ENCODE measurements at places on chromosomes 3 and 15.

DNA sequence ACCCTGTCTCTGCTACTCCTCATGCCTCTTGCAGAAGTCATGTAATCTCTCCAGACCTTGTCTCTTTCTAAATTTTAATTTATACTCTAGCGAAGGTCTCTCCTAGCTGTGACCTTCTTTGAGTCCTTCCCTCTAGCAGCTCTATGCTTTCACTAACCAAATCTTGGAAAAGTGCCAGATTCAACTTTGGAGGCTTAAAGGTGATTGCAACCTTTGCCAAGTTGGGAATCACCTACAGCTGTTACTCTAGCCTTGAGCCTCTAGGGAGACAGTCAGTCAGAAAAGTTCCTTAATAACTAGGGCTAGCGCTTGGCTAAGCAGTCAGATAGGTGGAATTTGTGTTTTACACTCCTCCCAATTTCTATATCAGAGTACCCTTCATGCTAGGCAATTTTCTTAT, 46.1 kb upstream of the ABI3BP start:
- DNase-seq: no peak

DNA sequence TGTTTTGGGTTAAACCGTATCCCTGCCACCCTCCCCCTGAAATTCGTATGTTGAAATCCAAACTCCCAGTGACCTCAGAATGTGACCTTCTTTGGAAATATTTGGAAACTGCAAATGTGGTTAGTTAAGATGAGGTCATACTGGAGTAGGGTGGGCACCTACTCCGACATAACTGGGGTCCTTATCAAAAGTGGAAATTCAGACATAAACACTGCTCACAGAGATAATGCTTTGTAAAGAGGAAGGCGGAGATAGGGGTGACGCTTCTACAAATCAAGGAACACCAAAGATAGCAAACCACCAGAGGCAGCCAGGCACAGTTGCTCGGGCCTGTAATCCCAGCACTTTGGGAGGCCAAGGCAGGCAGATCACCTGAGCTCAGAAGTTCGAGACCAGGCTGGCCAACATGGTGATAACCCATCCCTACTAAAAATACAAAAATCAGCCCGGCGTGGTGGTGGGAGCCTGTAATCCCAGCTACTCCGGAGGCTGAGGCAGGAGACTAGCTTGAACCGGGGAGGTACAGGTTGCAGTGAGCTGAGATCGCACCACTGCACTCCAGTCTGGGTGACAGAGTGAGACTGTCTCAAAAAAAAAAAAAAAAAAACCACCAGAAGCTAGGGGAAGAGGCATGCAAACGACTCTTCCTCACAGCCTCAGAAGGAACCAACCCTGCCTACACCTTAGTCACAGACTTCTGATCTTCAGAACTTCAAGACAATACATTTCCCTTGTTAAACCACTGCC, 51.1 kb upstream of the CHD2 start:
- DNase-seq: no peak

GRCh38 chr3:9113040-9113439, 136.4 kb downstream of the SRGAP3 start:
- DNase-seq: no peak

- no peak for DNase-seq
These were observed 398.8 kb upstream of the ATP10A start for GRCh38 chr15:26261966-26262365.

- DNase-seq: peak; percentile 30
These were observed 26.3 kb downstream of the PXYLP1 start for GRCh38 chr3:141257961-141258360.

DNA sequence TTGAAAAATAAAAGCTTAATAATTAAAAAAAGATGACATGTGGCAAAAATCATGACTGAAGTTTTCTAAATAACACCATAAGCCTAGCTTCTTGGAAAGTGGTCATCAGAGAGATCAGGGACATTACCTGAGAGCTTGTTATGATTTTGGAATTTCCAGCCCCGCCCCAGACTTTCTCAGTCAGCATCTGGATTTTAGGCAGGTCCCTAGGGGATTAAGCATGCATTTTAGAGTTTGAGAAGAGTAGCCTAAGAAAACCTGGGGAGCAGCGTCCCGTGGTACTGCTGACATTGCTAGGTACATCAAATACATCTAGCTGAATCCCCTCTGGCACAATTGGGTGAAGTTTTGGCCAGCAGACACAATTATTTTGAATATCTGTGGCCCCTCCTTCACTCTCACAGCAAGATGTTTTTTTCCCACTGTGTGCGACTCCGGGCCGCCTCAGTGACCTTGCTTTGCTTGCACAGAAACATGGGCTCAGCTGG, 58.7 kb upstream of the MEF2A start:
- no peak for DNase-seq

DNA sequence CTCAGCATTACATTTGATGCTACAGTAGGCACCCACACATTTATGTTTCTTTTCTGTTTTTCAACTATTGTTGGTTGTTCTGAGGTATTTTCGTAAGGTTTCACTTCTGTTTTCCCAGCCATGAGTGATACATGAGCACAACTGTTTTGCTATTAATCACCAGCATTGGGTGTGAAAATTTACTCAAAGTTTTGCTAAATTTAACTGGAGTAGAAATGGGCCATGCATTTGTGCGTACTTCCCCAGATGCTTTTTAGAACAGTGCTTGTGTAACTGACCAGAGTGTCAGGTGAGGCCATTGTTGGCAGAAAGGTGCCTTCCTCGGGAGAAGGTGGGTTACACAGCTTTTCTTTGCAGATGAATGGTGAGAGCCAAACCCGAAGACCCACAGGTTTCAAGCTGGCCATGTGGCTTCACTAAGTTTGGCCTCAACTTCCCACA, 70.4 kb downstream of the ST6GAL1 start:
- DNase-seq: no peak

- no peak for DNase-seq
These were observed 575.8 kb upstream of the TBL1XR1 start for GRCh38 chr3:177772908-177773557.

- no peak for DNase-seq
These were observed 3.4 kb upstream of the CLN6 start for GRCh38 chr15:68232937-68233336.

- DNase-seq: no peak
These were observed 7.7 kb downstream of the ITIH1 start for GRCh38 chr3:52784931-52785590.

DNA sequence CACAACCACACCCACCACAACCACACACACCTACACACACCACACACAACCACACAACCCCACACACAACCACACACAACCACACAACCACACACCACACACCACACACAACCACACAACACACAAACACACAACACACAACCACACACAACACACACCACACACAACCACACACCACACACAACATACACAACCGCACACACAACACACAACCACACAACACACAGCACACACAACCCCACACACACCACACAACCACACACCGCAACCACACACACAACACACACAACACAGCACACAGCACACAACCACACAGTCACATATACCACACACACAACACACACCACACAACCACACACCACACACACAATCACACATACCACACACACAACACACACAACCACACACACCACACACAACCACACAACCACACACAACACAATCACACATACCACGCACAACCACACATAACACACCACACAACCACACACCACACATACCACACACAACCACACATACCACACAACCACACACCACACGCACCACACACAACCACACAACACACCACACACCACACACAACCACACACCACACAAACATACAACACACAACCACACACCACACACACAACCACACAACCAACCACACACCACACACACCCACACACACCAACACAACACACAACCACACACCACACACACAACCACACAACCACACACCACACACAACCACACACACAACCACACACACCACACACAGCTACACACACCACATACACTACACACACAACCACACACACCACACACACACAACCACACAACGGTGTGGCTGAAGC, 23.7 kb downstream of the CPN2 start:
- no peak for DNase-seq

- DNase-seq: peak; percentile 34
These were observed 40.4 kb downstream of the WHAMM start for GRCh38 chr15:82849556-82850512.

DNA sequence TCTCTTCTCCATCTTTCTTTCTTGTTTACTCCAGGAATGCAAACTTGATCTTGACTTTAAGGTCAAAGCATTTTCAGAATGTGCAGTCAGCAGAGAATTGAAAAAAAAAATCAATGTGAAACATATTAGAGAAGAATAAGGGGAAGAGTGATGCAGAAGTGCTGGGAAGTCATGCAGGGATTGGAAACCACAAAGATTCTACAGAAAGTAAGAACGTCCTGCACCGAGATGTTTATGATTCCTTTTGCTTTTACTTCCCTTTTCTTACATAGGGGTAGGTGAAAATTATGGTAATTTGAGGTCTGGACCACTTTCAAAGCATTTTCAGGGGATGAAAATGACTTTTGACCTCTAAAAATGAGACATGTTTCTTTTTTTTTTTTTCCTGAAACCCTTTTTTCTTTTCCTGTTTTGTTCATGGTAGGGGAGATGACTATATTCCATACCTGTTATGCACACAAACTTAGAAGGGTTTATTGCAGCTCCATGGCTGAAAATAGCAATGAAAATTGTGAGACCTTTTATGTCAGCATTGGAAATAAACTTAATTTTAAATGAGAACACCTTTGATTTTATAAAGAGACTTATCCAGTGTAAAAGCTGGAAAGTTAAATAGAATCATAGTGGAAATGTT, 623.5 kb upstream of the TBL1XR1 start:
- no peak for DNase-seq

GRCh38 chr3:38834110-38834509, 18.1 kb upstream of the SCN10A start:
- peak; percentile 23 for DNase-seq

DNA sequence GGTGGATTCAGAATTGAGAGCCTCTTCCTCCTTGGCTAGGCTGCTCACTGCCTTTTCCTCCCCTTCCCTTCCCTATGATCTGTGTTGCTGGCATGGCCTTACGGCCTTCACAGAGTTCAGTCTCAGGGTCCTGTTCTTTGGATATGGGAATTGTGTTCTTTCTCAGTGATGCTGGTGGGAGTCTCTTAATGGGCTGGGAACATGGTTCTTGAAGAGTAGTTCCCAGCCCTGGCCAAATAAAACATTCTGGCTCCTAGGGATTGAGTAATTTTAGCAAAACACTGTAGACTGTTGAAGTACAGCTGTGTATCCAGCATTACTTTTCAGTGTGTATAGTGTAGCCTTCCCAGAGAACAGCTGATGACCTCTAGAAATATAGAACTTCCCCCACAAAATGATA, 22.6 kb upstream of the FILIP1L start:
- no peak for DNase-seq
